ENCODE measurements at places on chromosomes 12 and 14. TPM values are rescaled to one million over a fixed set of nuclear protein-coding genes. Genes with fewer than 3 reads are reported as not detected.

DNA sequence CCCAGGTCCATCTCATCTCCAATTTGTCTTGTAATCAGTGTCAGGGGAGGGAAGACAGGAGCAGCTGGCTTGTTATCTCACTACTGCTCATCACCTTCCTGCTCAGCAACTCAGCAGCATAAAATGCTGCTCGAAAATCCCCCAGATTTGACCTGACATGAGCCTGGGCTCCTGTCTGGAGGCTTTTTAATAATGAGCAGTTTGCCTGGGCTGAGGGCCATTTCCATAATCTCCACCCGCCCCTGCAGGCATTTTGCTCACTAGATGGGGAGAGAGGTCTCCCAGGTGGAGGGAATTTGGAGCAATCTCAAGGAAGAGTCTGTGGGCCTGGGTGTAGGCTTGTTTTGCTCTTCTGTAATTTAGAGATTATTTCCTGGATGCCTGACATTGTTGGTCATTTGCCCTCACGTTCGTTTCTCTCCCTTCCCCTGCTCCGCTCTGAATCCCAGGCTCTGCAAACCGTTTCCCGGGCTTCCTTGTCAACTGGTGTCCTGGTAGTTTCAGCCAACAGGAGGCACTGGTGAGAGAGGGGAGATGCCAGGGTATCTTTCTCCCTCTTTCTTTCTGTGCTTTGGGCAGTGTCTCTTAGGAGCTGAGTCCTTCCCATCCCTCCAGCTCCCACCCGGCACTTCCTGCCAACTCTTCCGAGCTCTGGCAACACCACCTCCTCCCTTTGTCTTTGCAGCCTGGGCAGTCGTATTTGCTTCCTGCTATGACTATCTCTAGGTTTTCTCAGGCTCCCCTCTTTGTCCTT is 299.2 kb downstream of the GLT1D1 start:
- DNase-seq: no peak

- no peak for DNase-seq
These were observed 41.9 kb downstream of the TTC6 start for GRCh38 chr14:37637341-37637740.

The PPP1R1A gene
- total RNA-seq: not detected

DNA sequence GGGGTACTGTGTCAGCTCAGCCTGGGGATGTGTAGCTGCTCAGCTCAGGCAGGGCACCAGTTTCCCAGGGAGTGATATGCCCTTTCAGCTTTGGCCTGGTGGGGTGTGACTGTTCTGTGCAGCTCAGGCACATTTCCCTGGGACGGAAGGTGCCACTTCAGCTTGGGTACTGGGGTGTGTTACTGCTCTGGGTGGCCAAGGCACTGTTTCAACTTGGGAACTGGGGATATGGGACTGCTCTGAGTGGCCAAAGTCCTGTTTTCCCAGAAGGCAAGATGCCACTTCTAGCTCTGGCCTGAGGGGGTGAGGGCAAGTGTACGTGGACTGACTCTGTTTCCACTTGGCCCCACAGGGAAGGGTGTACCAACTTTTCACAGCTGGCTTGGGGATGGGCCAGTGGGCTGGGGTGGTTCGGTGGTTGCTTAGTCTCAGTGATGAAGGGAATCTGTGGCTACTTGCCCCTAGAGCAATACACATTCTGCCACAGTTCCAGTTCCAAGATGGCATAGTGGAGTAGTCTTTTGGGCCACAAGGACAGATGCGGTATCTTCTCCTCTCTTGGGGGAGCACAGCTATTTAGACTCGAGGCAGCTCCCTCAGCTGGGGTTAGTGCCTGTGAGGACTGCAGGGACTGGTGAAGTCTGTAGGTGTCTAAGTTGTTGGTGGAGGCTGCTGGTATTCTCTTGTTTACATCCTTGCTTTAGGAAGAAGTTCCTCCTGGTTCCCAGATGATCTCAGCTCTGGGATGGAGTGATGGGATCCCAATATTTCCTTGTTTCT is 26.4 kb downstream of the TBC1D15 start:
- DNase-seq: no peak

The GSC gene
- total RNA-seq: not detected

The TEX22 gene
- total RNA-seq: 2.9 TPM
